ENCODE measurements at places on chromosomes 3 and 15.

DNA sequence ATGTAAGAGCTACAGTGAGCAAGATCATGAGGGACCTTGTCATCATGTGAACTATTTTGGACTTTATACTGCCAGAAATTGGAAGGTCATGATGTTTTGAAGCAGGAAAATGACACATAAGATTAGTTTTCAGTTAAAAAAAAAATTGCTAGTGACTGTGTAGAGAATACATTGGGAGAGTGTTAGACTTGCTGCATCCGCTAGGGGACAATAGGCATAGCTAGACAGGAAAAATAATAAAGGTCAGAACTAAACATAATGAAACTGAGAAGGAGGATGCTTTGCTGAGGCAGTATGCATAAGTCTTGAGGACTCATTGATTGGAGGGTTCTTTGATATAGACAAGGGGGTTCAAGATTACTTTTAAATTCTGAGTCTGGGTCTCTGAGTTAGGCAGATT is 275.8 kb upstream of the KCNH8 start:
- no peak for DNase-seq

DNA sequence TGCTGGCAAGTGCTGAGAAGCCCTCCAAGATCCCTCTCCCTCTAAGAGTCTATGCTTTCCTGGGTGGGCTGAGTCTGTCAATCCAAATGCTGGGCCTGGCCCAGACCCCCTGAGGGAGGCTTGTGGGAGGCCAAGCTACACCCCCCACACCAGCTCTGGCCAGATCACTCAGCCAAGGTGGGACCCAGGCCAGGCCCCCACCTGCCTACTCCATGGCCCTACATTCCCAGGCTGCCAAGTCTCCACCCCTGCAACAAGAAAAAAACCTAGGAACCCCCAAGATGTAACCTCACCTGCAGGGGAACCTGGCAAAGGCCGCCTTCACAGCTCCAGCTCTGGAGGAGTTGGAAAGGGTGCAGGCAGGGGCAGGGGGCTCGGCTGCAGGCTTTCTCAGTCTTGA is 109.1 kb downstream of the CHSY1 start:
- no peak for DNase-seq

GRCh38 chr15:66126031-66126441 is 127.5 kb downstream of the MEGF11 start:
- no peak for DNase-seq

DNA sequence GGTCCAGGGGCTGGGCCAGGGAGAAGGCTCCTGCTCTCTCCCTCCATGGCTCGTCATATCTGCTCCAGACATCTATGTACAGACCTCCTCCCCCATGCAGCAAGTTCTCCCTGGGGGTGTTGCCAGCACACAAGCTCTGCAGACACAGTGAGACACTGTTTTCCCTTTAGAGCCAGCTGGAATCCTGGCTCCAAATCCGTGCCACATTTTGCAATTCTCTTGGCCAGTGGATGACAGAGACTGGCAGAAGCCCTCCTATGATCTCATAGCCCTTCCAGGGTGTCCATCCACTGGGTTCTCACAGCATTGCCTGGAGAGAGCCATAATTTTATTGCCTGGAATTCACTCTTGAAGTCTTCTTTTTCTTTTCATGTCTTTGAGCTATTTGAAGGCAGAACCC is 203.9 kb downstream of the TLE3 start:
- no peak for DNase-seq

DNA sequence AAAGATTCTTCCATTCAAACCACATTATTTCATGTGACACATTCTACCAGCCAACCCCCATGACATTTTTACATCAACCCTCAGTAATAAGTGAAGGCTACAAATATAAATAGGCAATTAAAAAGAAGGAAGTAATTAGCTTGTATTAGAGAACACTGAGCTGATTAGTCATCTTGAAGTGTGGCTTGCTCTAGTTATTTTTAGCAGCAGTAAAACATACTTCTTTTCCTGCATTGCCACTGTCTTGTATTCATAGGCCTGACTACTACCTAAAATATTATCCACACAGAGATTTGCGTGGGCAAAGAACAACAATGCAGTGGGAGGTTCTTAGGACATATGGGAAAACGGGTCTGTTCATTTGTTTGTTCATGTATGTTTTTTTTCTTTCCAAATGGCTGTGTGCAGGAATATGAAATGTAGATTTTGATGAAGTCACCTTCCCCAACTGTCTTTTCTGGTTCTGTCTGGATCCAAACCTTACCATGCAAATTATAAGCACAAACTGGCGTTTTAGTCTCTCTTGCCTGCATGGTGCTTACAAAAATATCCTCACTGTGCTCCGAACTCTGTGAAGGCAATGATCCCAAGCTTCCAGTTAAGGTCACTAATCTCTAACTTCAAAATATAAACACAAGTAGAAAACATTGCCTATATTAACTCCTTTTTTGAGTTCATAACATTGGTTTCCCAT is 31.5 kb upstream of the TM4SF4 start:
- no peak for DNase-seq

- no peak for DNase-seq
These were observed 88.2 kb downstream of the FAM43A start for GRCh38 chr3:194773771-194774455.

GRCh38 chr15:81107889-81108288 is 26.2 kb upstream of the CFAP161 start:
- no peak for DNase-seq

GRCh38 chr3:188320757-188321156 is 166.8 kb downstream of the LPP start:
- no peak for DNase-seq

DNA sequence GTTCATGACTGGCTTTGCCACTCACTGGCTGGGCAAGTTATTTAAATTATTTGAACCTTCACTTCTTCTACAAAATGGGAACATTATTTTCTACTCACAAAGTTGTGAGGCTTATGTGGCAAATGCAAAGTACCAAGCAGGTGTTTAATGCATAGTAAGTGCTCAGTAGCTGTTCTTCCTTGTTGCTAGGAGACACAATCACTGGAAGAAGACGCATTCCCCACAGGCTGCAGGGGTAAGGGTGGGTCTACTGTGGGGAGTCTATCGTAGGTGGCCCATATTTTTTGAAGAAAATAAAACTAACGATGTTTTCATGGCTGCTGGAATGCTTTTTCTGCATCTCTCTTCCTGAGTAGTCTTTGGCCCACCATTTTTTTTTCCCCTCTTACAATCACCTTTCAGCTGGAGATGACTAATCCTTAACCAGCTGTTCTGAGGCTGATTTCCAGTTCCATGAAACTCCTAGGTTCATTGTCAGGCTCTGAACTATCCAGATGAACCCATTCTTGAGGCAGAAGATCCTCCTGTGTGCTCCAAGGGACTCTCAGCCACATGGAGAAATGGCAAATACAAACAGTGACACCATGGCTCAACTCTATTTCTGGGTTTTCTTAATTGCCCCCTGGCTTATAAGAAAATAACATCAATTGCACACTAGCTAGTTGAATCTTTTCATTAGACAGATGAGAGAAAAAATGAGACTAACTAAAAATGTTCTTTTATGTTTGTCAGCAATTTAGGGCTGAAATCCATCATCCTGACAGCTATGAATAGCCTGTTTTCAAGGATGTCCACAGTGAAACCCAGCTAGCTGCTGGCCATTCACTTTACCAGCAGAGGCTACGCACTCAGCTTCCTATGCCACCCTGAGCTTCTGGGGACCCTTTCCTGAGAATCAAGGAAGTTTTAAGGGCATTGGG is 108.3 kb upstream of the ETV5 start:
- DNase-seq, result no peak
